ENCODE measurements at places on chromosomes 3 and 15.

- DNase-seq, result no peak
These were observed 85.5 kb downstream of the CD200R1L start for GRCh38 chr3:112761062-112761638.

- DNase-seq, result no peak
These were observed 190.6 kb downstream of the OSBPL10 start for GRCh38 chr3:31790193-31791089.

DNA sequence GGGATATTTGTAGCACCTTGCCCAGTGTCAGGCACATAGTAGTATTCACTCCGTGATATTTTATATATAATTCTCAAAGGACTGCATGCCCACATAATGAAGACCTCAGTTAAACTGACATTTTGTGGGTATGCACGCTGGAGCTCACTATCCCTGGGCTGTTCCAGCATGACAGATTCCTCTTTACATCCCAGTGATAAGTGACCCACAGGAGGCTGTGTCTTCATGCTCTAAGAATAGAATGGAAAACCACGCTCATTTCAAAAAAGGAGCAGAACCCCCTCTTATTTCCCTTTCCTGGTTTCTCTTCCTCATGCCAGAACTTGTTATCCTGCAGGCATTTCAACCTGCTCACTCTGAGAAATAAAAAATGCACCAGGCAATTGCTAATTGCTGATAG is 717.5 kb downstream of the AGBL1 start:
- no peak for DNase-seq

GRCh38 chr3:59817511-59817910 is 767.7 kb upstream of the CFAP20DC start:
- no peak for DNase-seq

DNA sequence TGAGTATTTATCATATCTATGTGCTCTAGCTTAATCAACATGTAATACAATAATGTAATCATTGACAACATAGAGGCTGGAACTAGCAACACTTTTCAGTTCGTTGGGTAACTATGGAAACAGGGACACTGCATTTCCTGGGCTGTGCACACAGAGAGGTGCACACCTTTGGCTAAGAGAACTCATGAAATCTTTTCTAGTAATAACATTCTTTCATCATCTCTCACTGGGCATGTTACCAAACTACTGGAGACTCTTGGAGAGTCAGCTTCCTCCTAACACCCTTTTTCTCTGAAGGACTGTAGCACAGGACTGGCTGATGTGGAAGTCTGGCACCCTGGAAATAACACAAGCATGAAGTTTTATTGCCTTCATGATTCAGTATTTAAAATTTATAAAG is 135.6 kb downstream of the KCNMB2 start:
- no peak for DNase-seq

- DNase-seq, result no peak
These were observed 106.6 kb upstream of the IGSF10 start for GRCh38 chr3:151567477-151567876.

DNA sequence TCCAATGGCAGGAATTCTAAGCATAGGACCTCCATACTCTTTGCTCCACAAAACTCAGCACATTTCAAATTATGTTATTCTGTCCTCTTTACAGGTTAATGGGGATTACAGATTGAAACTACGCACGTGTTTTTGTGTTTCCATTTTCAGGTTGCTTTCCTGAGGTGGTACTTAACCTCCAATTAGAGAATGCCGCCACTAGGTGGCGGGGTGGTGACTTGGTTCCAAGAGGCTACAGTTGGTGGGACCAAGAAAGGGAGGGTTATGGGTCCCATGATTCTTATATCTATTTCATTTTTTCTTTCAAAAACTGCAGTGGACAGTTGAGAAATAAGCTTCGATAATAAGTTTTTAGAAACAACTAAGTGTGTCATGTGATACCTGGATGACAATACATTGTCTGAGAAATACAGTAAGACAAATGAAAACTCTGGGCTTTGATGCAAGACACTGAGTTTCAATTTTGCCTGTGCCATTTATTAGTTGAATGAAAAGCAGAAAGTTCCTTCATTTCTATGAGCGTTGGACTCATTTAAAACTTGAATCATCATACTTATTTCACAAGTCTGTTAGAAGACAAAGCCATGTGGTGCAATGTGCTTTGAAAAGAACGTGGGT is 539.0 kb downstream of the FGF12 start:
- DNase-seq, result peak; percentile 1

DNA sequence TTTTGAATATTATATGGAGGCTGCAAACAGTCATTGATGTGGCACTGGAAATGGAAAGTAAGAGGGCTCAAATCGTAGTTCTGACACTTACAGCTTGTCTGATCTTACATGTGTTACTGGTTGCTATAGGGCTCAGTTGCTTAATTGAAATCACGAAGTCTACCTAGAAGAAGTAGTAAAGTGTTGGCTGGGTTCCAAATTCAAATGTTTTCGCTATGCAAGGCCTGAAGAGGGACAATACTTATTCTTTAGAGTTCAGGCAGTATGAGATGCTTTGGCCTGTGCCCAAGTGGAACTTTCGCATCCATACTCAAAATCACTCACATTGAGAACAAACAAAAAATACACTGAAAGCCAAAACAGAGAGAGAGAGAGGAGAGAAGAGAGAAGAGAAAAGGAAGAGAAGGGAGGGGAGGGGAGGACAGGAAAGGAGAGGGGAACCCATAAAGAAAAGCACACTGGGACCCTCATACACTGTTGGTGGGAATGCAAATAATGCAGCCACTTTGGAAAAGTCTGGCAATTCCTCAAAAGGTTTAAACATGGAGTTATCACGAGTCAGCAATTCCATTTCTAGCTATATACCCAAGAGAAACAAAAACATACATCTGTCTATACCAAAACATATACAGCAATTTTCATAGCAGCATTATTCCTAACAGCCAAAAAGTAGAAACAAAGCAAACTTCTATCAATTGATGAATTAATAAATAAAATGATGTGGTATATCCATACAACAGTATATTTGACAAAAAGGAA is 2.9 kb upstream of the FXR1 start:
- DNase-seq, result no peak

DNA sequence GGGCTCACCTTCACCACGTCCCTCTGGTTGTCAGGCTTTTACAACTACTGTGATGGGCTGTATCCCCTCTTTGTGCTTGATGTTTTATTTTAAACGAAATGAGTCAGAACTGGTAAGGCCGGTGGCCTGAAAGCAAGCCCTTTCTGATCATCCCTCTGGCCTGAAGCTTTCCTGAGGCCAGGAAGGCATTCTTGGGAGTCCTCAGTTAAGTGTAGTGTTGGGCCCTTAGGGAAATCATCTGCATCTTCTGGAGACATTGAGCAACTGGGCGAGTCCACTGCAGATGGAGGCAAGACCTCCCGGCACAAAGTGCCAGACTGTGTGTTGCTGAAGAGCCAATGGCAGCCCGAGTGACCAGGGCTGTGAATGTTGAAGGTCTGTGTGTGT is 33.0 kb upstream of the AMOTL2 start:
- no peak for DNase-seq

DNA sequence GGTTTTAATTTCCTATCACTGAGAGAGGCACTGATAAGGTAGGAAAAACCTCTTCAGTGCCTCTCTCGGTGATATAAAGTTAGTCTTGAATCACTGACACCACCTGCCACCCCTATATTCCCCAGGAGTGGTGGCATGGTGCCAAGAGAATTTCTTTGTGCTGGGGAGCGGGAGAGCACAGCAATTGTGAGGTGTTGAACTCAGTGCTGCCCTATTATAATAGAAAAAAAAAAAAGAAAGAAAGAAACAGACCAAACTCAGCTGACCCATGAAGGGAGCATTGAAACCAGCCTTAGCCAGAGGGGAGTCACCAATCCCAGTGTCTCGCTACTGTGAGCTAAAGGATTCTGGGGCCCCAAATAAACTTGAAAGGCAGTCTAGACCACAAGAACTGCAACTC is 201.4 kb upstream of the STT3B start:
- no peak for DNase-seq

- no peak for DNase-seq
These were observed 292.9 kb downstream of the TLE3 start for GRCh38 chr15:69804786-69805185.

- no peak for DNase-seq
These were observed 249.9 kb downstream of the ROBO1 start for GRCh38 chr3:79517766-79518413.

- DNase-seq, result no peak
These were observed 3.0 kb upstream of the ANO10 start for GRCh38 chr3:43624619-43625305.

DNA sequence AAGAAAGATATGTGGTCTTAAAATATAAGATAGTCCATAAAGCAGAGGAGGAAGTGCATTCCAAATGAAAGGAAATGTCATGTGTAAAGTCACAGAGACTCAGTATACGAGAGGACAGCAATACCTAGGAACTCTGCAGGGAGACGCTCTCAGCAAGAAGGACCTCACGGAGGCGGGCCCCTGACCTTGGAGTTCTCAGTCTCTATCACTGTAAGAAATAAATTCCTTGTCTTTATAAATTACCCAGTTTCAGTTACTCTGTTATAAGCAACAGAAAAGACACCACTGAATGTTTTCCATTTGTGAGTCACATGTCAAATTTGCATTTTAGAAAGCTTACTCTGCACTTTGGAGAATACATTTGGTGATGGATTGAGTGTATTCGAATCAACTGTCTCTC is 140.6 kb downstream of the GBE1 start:
- no peak for DNase-seq

DNA sequence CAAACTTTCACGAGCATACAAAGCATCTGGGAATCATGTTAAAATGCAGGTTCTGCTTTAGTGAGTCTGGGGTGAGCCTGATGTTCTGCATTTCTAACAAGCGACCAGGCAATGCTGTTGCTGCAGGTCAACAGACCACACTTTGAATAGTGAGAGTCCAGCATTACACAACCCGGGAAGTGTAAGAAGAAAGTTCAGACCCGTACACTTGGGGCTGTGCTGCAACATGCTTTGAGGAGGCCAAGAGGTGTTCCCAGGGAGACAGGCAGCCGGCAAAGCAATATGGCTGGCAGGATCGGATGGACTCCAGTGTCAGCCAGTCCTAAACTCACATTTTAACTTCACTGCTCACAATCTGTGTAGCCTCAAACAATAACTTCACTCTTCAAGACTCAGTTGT is 134.2 kb downstream of the LIPC start:
- no peak for DNase-seq

- peak; percentile 76 for DNase-seq
These were observed 162.9 kb downstream of the CHSY1 start for GRCh38 chr15:101088788-101089578.

DNA sequence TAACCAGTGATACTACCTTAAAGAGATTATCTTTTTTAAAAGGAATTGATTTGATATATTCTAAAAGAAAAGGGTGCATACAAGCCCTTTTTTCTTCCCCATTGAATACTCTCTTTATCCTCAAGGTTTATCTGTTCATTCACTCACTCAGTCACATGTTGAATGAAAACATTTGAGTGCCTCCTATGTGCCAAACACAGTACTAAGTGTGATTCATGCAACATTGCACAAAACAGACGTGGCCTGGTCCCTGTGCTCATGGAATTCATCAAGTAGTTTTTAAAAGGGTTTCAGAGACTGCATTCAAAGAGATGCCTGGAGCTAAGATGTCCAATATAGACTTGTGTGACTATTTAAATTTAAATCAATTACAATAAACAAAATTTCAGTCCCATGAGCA is 462.2 kb upstream of the MDFIC2 start:
- DNase-seq, result no peak

GRCh38 chr3:66029443-66029842 is 9.3 kb downstream of the MAGI1 start:
- no peak for DNase-seq

DNA sequence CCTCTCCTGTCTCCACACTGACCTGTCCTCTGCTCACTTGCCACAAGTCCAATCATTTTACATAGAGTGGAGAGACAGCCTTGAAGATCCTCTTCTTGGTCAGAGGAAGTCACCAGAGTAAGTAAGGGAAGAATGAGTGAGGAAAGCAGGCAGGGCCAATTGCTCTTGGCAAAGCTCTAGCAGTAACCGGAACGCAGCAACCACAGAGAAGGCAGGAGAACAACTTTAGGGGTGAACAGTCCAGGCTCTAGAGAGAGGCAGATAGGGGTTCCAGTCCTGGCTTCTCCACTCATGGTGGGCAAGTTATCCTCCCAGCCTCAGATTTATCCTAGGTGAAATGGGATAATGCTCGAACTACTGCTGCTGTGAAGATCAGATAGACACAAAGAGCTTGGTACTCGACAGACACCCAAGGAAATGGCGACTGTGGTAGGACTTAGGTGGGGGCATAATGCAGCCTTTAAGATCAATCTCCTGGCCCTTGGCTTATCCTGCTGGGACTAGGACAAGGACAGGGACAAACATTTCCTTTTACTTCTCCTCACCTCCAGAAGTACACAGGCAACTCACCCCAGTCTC is 1.2 kb upstream of the ADAMTSL3 start:
- no peak for DNase-seq

DNA sequence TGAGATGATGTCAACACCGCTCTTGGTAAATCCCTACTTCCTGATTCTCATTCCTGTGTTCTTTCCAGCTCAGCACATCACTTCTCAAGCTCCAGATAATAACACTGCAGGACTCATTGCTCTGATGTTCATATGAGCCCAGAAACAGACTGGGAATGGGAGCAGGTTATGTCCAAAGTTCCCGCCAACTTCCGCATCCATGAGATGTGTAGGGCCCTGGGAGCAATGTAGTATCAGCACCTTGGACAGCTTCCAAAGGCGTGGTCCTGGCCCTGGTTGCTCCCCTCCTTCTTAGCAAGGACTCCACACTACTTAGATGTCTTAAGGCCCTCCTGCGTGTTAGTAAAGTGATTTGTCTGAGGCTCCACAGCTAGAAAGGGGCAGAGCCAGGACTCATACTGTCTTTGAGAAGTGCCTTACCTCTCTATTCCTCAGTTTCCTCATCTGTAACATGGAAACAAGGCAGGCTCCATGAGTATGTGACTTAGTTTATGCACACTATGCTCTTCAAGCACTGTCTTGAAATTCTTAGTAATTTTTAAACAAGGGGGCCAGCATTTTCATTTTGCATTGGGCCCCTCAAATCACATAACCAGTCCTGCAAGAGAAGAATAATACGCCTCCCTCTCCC is 27.9 kb upstream of the SLC6A1 start:
- no peak for DNase-seq

GRCh38 chr3:132009241-132009640 is 25.6 kb downstream of the CPNE4 start:
- DNase-seq, result no peak

- no peak for DNase-seq
These were observed 79.6 kb downstream of the TP63 start for GRCh38 chr3:189710620-189711402.

GRCh38 chr3:111156517-111156916 is 84.9 kb downstream of the NECTIN3 start:
- no peak for DNase-seq

GRCh38 chr3:73056845-73057150 is 4.7 kb upstream of the EBLN2 start:
- DNase-seq, result no peak

GRCh38 chr3:63980830-63981498 is 42.3 kb downstream of the PSMD6 start:
- no peak for DNase-seq

GRCh38 chr3:152021951-152022461 is 148.6 kb downstream of the SUCNR1 start:
- no peak for DNase-seq
